ENCODE measurements at places on chromosomes 7 and 10.

DNA sequence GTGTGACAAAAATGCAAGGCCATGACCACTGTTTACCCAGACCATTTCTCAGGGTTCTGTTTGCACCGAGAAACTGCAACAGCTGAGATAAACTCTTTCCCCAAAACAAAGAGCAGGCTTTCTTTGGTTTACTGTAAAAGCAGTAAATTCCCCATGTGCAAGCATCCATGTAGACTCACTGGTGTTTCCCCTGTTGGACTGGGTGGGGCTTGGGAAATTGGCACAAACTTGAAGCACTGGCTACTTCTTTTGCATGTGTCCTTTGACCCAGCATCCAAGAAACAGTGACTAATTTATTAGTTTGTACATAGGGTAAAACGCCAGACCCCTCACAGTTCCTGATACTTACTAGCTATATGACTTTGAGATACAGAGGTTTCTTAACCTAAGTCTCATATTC lies 12.3 kb downstream of the IQUB start:
- no peak for DNase-seq

- no peak for DNase-seq
Observed at GRCh38 chr10:118238573-118239235, 103.4 kb downstream of the FAM204A start.

- DNase-seq = no peak
Observed at GRCh38 chr10:9608602-9609001, 1409.1 kb upstream of the CELF2 start.

DNA sequence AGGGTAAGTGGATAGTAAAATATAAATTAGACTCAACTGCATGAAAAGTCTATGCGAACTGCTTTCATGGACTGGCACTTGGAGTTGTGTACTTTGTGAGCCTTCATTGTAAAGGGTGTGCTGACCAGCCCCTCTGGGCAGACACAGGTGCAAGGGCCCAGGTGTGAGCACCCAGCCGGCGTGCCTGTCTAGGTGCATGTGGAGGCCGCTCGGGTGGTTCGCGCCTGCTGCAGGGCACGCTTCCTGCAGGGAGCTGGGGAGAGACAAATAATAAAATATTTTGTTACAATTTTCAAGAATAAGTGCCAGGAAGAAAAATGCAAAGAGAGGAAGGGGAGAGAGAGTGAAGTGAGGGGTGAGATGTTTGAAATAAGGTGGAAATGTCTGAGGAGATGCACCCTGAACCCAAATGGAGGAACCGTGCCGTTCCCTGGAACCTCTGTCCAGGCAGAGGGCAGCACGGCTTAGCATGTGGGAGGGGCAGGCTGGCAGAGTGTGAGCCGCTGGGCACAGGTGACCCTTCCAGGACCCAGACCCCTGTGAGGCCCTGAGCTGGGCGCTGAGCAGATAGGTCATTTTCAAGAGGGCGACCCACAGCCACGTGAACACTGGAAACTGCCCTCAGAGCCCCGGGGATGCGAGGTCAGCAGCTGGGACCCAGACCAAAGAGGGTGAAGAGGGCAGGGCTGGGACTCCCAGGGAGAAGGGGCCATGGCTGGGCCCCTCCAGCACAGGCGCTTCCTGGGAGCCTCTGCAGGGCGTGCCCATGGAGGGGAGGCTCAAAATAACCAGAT lies 28.7 kb downstream of the RNF32 start:
- DNase-seq = no peak

DNA sequence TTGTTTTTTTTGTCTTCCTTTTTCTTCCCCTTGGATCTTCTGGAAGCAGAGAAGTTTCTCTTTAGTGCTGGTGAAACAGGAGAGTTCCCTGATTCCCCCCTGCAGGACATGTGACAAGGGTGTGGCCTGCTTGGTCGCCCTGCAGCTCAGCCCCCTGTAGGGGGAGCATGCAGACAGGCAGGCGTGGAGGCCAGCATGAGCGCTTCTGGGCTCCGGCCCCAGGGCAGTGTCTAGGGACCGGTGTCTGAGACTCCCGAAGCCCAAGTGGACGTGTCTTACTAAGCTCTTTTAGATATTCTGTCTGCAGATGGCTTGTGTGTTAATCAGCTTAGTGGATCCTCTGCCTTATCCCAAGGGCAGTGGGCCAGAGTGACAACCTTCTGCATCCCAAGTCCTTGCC lies 26.1 kb downstream of the PRSS58 start:
- DNase-seq = peak; percentile 73

GRCh38 chr10:7585228-7585627 lies 81.5 kb downstream of the ITIH5 start:
- DNase-seq = no peak

- DNase-seq = no peak
Observed at GRCh38 chr7:132160611-132161532, 415.4 kb downstream of the PLXNA4 start.

DNA sequence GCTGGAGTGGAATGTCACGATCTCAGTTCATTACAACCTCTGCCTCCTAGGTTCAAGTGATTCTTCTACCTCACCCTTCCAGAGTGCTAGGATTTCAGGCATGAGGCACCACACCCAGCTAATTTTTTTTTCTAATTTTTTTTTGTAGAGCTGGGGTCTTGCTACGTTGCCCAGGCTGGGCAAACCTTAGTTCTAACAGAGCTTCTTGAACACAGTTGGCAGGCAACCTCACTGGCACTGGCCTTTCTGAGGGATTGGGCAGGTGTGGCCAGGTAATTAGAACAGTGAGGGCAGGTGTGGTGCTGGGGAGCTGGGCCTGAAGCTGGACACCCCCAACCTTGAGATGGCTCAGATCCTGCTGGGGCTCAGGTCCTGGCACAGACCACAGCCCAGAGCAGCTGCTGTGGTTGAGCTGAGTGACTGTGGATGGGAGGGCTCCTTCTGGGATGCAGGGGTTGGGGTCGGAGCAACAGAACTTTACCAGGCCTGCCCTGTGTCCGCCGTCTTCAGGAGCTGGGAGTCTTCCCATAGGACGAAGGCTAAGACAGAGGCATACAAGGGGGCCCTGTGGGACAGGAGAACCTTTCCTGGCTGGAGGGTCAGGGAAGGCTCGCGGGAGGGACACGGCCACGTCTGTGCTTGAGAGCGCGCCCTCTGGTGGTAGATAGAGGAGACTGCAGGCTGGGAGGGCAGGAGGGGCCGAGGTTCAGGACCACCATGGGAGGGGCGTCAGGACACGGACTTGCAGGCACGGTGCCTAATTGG lies 48.2 kb downstream of the COL26A1 start:
- peak; percentile 86 for DNase-seq

GRCh38 chr10:44873160-44873559 lies 38.0 kb upstream of the TMEM72 start:
- no peak for DNase-seq

- DNase-seq = no peak
Observed at GRCh38 chr10:59907537-59907917, 1.2 kb upstream of the CCDC6 start.

DNA sequence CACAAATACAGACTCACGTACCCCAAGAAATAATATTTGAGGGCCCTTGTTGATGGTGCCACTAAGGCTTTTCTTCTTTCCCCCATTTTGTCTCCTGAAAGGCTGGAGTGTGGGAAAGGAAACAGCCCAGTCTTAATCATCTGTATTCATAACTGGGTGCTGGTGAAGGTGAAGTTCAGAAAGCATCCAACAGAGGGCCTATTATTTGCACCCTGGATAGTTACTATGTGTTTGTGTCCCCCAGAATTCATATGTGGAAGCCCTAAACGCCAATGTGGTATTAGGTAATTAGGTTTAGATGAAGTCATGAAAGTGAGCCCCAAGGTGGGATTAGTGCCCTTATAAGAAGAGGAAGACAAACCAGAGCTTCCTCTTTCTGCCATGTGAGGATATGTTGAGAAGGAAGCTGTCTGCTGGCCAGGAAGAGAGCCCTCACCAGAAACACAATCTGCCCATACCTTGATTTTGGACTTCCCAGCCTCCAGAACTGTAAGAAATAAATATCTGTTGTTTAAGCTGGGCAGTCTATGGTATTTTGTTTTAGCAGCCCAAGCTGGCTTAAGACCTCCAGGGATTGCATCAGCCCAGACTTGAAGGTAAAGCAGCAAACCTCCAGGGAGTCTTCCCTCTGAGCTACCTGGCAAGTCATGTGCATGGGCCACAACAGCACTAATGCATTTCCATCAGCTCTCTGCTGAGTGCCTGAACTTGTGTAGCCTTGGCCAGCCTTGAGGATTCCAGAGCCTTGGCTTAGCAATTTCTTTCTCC lies 90.0 kb upstream of the ADRB1 start:
- no peak for DNase-seq

DNA sequence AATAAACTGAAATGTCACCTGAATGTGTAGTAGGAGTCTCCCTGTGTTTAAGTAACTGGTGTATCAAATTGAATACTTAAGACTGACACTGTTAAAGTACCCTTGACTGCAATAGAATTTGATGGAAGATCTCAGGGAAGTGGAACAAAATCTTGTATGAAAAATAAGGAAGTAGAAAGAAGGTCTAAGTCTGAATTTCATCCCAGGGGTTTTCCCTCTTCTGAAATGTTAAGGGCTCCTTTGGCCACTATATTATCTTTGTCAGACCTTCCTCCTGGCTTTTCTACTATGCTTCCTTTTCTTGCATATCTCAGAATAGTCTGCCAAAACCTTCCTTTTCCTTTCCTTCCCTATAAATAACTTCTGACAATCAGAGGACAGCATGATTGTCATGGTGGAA lies 59.6 kb downstream of the BLNK start:
- DNase-seq = no peak

- DNase-seq = no peak
Observed at GRCh38 chr10:17817316-17817715, 8.2 kb downstream of the MRC1 start.

DNA sequence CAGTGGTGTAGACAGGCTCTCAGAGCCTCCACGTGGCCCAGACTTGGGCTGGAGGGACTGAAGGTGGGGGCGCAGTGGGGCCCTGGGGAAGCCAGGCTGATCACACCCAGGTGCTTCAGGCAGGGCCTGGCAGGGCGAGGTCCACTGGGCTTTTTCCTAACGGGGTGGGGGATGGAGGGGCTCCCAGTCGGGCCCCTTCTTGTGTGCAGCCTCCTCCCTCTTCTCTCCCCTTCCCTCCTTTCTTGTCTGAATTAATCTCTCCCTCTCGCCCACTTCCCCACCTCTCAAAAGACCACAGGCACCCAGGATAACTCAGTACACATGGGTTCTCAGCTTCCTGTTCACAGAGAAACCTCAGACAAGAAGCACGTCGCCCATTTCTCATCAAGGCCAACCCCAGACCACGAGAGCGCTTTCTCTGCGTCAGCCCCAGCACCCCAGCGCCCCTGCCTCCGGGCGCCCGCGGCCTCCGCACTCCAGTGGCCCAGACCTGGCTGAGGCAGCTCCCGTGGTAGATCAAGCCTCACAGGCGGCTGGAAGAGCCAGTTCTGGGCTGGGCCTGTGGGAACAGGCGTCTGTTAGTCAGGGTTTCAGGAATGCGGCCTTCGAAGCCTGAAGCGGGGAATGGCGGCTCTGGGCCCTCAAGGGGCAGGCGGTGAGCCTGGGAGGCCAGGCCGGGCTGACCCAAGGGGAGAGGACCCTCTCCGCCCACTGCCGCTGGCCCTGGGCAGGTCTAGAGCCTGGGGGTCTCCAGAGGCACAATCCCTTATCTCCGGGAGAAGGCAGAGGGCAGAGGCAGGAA lies 50.6 kb downstream of the PWWP2B start:
- DNase-seq = no peak

DNA sequence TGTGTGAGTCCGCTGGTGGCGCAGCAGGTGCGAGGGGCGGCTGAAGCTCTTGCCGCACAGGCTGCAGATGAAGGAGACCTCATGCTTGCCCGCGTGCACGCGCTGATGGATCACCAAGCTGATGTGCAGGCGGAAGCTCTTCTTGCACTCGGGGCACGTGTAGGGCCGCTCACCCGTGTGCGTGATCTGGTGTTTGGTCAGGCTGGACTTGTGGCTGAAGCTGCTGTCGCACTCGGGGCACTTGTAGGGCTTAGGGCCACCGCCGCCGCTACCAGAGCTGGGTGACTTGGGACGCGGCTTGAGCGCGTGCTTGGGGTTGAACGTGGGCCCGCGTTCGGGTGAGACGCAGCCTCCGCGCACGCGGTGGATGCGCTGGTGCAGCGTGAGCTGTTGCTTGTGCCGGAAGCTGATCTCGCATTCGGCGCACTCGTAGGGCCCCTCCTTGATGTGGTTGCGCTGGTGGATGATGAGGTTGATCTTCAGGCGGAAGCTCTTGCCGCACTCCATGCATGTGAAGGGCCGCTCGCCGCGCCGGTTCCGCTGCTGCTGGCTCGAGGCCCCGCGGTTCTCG lies 28.7 kb downstream of the ZNF777 start:
- DNase-seq = no peak

DNA sequence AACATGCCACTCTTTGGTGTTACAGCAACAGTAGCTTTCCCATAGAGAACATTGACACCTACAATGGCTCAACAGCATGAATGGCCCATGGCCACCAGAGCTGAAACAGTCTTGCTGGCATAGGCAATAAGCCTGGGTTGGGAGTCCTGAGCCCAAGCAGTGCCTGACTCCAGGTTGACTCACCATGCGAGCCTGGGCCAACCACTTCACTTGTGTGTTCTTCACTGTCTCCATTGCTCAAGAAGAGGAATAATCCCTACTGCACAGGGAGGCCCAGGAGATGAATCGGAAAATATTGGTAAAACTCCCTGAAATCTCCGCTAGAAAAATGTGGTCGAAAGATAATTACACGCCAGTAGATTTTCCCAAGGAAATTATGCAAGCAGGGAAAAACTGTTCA lies 89.2 kb upstream of the INHBA start:
- no peak for DNase-seq

- no peak for DNase-seq
Observed at GRCh38 chr10:18582803-18583202, 68.6 kb downstream of the NSUN6 start.

- DNase-seq = no peak
Observed at GRCh38 chr10:4651404-4652037, 174.5 kb upstream of the AKR1E2 start.

- no peak for DNase-seq
Observed at GRCh38 chr7:13236026-13236425, 548.6 kb downstream of the ARL4A start.

GRCh38 chr10:6958254-6958653 lies 378.2 kb upstream of the PRKCQ start:
- no peak for DNase-seq

DNA sequence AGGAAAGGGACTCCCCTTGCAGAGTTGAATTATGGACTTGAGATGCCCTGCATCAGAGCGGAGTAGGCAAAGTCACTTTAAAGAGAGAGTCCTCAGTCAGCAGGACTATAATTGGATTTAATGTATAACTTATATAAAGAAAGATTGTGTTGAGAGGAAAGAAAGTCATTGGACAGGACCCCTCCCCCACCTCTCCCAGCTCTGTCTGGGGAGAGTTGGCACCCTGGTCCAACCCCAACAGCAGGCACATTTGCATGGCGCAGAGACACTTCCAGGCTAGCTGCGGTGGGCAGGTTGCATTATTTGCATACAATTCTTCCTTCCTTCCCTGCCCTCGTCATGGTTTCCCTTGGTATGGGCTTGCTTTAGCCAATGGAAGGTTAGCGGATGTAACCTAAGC lies 46.1 kb upstream of the NPTX2 start:
- no peak for DNase-seq

Measured in HEK293T (cell line).